Activated T-cell treated with anti-CD3 and anti-CD28 coated beads, Interleukin-2, amount 50 U/mL, for 72 hours (primary cell): ENCODE measurements at places on chromosomes 3 and 15.

- no peak for DNase-seq
These were observed 1181.9 kb downstream of the ROBO2 start for GRCh38 chr3:78221796-78222195.

DNA sequence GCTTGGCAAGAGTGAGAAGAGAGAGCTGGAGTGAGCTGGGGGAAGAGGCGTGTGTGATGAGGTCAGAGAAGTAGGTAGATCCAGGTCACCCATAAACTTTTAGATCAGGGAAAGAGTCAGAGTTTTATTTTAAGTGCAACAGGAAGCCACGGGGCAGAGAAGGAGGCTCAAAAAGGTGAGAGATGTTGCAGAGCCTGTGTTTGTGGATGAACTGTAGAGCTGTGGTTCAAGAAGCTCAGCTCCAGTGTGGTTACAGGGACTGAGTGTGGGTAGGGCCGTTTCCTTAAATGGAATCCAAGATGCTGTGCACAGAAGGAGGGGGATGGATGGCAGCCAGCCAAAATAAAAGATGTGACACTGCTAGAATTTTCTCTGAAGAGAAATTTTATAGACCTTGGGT, 337.2 kb downstream of the SATB1 start:
- no peak for DNase-seq

DNA sequence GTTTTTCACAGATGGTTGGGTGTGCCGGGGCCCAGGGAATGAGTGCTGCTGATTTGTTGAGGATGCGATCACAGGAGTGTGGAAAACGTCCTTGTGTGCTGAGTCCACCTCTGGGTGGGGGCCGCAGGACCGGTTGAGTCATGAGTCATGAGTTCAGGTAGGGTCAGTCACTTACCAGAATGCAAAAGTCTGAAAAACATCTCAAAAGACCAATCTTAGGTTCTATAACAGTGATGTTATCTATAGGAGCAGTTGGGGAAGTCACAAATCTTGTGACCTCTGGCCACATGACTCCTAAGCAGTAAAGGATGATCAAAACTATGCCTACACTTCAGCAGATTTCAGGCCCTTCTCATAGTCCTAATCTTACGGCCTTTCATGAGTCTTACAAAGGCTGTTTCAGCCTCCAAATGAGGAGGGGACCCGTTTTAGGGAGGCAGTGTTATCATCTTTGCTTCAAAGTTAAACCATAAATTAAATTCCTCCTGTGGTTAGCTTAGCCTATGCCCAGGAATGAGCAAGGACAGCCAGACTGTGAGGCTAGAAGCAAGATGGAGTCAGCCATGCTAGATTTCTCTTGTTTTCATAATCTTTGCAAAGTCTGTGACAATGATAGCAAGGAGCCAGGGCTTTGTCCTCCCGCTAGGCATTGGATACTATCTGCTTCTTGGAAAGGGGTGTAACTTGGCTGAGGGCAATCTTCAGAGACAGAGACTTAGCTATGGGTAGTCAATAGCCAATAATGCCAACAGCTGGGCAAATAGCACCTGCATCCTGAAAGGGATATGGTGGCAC, 30.6 kb upstream of the PIAS1 start:
- no peak for DNase-seq

DNA sequence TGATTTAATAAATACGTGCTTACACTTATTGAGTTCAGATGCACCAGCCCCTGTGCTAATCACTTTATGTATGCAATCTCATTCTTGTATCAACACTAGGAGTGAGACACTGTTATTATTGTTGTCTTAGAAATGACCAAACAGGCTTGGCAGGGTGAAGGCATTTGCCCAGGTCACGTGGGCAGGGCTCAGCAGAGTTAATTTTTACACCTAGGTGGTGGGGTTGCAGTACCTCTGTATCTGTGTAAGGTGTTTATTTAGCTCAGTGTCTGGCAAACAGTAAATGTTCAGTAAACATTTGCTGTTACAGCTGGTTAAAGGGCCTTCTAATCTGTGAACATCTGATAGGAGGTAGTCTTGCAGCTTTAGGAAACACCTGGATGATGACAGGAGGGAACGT, 200.0 kb downstream of the CACNA2D3 start:
- DNase-seq, result no peak

DNA sequence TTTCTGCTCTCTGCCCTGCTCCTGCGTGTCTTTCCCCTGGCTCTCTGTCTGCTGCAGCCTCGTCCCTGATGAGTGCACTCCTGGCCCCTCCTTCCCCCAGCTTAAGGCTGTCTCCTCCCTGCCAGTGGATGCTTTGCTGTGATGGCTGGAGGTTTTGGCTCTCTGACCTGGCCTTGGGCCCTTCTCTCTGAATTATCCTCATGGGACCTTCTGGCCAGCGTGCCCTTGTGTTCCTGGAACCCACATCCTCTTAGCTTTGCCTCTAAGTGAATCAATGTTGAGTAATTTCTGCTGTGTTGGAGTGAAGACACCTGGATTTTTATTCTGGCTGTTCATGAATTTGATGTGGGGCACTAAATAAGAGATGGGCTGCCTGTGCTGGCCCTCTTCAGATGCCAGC, 9.8 kb upstream of the TNFAIP8L3 start:
- no peak for DNase-seq

GRCh38 chr15:83692746-83693581, 39.0 kb downstream of the ADAMTSL3 start:
- DNase-seq, result no peak

- no peak for DNase-seq
These were observed 24.2 kb upstream of the GMPPB start for GRCh38 chr3:49747792-49748480.

GRCh38 chr3:128624526-128625138, 26.0 kb downstream of the RPN1 start:
- no peak for DNase-seq

DNA sequence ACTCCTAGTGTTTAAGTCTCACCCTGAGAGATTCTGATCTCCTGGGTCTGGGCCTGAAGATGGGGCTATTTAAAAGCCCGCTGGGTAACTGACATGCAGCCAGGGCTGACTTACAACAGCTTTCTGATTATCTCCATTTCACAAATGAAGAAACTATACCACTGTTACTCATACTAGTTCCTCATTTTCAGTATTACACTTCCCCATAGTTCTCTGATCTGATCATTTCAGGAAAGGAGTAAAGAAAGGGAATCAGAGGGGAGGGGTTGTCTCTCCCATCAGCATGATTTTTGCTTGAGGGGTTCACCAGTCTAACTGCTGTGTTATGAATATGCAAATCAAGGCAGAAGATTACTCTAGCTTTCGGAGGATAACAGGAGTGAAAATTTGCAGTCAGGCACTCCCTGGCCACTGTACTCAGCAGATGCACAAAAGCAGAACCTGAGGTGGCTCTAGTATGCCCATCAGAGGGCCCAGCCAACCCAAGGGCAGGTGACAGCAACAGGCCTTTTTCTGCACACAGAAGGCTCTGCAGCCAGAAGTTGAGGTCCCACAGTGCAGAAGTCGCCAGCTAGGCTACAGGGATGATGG, 59.4 kb downstream of the DAPK2 start:
- DNase-seq, result peak; percentile 7

GRCh38 chr3:89171687-89172545, 64.5 kb downstream of the EPHA3 start:
- DNase-seq, result no peak

- DNase-seq, result no peak
These were observed 11.9 kb upstream of the ARHGEF3 start for GRCh38 chr3:56813653-56813960.

DNA sequence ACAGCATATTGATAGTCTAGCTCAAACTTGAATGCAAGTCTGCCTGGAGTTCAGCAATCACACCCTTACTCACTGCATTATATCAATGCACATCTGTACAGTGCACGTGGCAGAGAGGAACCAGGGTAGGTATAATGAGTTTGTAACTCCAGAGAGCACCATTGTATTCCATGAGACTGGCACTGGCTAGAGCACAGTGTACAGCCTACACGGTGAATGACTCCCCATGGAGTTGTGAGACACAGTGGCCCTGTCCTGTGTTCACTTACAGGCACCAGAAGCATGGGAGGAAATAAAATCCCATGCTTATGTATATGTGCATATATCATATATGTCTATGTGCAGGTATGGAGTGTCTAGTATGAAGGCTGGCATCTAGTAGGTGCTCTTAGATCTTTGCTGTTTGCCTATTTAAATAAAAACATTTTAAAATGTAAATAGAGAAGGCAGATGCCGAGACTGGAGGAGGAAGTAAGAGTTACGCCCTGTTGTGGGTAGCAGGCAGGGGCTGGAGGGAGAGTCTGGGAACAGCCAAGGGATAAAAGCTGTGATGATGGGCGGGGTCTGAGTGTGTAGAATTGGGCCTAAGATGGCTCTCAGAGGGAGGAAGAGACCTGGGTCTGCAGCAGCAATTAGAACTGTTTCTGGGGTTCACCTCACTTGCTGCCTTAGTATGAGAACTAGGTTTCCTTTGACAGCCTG, 360.7 kb upstream of the ICE2 start:
- no peak for DNase-seq

- DNase-seq, result peak; percentile 53
These were observed 4.8 kb upstream of the RHOV start for GRCh38 chr15:40878785-40879184.

DNA sequence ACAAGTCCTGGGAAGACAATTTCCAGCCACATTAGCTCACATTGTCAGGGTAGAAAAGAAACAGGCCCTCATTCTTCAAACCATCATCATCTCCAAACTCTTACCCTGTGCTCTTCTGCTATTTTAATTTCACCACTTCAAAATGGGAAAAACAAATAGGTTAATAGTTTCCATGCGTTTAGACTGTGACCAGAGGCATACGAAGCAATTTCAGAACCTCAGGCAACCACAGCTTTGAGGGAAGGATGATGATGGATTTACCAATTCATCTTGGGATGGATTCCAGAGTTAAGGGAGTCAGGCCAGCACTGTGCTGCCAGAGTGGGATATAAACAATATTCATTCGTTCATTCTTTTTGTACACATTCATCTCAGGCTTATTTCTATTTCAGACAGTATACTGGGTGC, 307.8 kb upstream of the TPRG1 start:
- DNase-seq, result no peak

- no peak for DNase-seq
These were observed 21.2 kb upstream of the XIRP1 start for GRCh38 chr3:39213613-39214012.

DNA sequence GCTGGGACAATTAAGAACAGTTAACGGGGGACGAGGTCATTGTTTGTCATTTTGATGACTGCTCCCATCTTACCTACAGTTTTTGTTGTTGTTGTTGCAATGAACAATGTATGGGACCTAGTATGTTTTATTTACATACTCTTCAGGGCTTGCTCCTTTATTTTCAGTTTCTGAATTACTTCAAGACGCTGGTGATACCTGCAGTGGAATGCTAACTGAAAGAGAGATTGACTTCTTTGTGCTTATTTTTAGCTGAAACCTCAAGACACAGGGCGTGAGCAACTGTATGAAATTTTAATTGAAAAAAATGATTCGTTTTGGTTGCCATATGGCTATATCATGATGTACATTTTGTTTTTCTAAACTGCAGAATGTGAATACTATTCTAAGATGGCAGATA, 297.9 kb downstream of the EDEM1 start:
- no peak for DNase-seq

DNA sequence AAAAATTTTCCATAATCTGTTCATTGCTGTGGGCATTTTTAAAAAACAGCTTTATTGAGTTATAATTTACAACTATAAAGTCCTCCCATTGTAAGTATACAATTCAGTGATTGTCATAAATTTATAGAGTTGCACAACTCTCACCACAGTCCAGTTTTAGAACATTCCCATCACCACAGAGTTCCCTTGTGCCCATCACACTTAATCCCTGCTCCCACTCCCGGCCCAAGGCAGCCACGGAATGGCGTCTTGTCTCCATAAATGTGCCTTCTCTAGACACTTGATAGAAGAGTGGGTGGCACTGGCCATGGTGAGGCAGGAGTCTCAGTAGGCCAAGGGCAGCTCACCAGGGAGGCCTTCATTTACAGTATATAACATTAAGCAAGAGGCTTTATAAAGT, 6.3 kb downstream of the TSEN2 start:
- DNase-seq, result no peak

GRCh38 chr15:39914977-39915376, 5.1 kb downstream of the GPR176 start:
- DNase-seq, result no peak

DNA sequence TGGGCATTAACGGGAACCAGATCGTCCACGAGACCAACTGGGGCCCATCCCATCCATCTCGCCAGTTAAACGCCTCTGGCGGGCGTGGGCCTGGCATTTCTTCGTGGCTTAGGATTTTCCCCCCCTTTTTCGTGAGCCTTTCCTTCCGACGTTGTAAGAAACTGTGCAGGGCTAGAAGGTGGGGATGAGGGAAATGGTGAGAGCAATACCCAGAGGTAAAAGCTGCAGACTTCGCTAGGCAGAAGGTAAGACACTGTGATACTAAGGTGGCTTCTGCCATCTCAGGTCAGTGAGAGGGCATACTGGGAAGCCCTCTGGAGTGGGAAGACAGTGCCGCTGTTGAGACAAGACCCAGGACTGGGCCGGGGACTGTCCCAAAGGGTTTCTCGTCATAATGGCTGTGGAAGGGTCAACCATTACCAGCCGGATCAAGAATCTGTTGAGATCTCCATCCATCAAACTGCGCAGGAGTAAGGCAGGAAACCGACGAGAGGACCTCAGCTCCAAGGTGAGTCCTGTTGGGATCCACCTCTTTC, 666 bp downstream of the MAPKBP1 start:
- peak; percentile 12 for DNase-seq

DNA sequence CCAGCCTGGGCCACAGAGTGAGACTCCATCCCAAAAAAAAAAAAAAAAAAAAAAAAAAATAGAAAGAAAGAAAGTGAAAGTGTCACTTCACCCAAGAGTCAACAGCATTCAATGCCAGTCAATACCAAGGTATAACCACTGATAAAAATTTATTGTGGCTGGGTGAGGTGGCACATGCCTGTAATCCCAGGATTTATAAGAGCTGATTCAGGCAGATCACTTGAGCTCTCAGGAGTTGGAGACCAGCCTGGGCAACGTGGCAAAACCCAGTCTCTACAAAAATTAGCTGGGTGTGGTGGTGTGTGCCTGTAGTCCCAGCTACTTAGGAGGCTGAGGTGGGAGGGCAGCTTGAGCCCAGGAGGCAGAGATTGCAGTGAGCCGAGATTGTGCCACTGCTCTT, 46.5 kb upstream of the PIK3CB start:
- no peak for DNase-seq

GRCh38 chr3:67458408-67458807, 196.0 kb downstream of the SUCLG2 start:
- no peak for DNase-seq

GRCh38 chr3:9613056-9613748, 36.1 kb upstream of the MTMR14 start:
- DNase-seq, result no peak

DNA sequence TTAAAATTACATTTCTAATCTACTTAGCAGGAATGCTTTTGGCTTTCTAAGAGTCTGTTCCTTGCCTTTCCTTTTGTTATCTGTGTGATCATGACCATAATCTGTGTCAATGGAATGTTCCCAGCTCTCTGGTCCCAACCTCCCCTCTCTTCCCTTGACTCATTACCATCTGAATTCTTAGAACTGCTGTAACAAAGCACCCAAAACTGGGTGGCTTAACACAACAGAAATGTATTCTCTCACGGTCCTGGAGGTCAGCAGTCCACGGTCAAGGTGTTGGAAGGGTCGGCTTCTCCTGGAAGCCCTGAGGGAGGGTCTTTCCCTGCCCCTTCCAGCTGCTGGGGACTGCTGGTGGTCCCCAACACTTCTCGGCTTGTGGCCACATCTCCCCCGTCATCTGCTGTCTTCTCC, 81.1 kb downstream of the LRRK1 start:
- no peak for DNase-seq

- no peak for DNase-seq
These were observed 36.5 kb downstream of the ZDHHC19 start for GRCh38 chr3:196174652-196175051.

GRCh38 chr3:113055961-113056360, 65.2 kb downstream of the GTPBP8 start:
- no peak for DNase-seq
